ENCODE measurements at places on chromosomes 4 and X. TPM values are rescaled to one million over a fixed set of nuclear protein-coding genes. Genes with fewer than 3 reads are reported as not detected.

Gene CENPVL1
- not detected for total RNA-seq

Gene TMEM47
- total RNA-seq = not detected

Gene GAGE1
- total RNA-seq = not detected

Gene NXF2
- not detected for total RNA-seq

Gene SHROOM3
- not detected for total RNA-seq

GRCh38 chr4:38905652-38906385 lies 38.2 kb downstream of the FAM114A1 start:
- H3K27ac ChIP-seq = no peak overlapping the region
- no peaks in the 10 kb centered on the region for H3K27me3 ChIP-seq
- DNase-seq = no peak
- no peak overlapping the region for H3K4me3 ChIP-seq

DNA sequence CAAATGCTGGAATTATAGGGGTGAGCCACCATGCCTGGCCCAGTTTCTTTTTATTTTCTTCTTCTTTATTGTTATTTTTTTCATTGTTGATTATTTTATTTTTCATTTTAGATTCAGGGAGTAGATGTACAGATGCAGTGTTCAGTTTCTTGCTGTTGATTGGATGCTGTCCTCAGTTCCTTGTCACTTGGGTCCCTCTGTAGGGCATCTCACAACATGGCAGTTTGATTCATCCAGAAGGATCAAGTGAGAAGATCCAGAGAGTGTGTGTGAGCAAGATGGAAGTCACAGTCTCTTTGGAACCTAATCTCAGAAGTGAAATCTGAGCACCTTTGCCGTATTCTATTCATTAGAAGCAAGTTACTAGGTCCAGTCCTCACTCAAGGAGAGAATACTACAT lies 20.9 kb downstream of the HMGB3 start:
- no peak overlapping the region for H3K27ac ChIP-seq
- H3K4me3 ChIP-seq = no peak overlapping the region
- no peaks in the 10 kb centered on the region for H3K4me1 ChIP-seq
- no peaks in the 10 kb centered on the region for H3K36me3 ChIP-seq
- no peak for DNase-seq

DNA sequence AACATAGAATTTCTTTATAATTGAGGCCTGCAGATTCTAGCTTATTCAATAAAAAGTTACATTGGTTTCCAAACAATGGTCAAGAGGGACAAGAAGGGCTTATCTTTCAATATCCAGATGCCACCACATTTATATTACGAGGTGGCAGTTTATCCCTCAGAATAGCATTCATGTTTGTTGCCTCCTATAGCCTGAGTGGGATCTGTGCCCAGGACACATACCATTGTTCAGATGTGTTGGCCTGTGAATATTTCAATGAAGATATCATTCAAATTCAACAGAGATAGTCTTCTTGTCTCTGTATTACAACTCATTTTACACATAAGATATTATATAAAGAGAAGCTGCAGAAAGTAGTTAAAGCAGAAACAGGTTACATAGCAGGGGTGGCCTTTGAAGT lies 20.5 kb downstream of the GLRB start:
- no peak for DNase-seq
- H3K36me3 ChIP-seq = no peaks in the 10 kb centered on the region
- no peaks in the 10 kb centered on the region for H3K27me3 ChIP-seq
- H3K4me1 ChIP-seq = no peaks in the 10 kb centered on the region
- no peak overlapping the region for H3K27ac ChIP-seq

DNA sequence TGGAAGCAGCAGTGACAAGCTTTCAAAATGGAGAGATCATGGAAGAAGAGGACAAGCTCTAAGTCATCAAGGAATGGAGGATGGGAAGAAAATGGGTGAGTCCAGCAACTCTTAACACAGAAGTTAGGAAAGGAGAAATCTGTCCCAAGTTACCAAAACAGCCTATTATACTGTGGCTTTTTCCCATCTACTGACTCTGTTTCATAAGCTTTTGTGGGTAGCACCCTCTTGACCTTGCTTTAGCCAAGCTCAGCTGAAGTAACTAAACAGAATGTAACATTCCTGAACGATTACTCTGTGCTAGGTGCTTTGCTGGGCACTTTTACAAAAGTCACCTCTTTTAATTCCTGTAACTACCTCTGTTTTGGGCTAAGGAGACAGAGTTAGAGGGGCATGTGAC lies 54.9 kb downstream of the MAP7D2 start:
- H3K36me3 ChIP-seq = no peaks in the 10 kb centered on the region
- no peaks in the 10 kb centered on the region for H3K27me3 ChIP-seq
- H3K4me1 ChIP-seq = no peaks in the 10 kb centered on the region

DNA sequence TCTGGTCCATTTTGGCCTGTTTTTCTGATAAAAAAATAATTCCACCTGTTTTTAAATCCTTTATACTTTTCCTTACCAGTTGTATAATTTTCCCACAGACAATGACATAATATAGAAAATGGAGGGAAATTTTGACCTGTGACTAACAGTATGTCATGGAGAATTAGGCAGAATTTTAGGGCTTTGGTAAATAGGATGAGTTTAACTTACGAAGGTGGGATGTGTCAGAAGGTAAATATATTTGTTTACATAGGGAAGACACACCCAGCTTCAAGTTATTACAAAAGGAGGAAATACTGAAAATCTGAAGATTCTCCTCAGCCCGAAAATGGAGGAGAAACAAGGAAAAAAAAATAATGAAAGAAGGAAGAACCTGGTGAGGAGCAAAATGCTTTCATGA lies 64.6 kb upstream of the PPP3CA start:
- H3K4me1 ChIP-seq = peaks cover 7% of the 10 kb centered on the region
- peaks cover 11% of the 10 kb centered on the region for H3K27me3 ChIP-seq
- no peak overlapping the region for H3K4me3 ChIP-seq
- no peak for DNase-seq
- no peak overlapping the region for H3K27ac ChIP-seq

DNA sequence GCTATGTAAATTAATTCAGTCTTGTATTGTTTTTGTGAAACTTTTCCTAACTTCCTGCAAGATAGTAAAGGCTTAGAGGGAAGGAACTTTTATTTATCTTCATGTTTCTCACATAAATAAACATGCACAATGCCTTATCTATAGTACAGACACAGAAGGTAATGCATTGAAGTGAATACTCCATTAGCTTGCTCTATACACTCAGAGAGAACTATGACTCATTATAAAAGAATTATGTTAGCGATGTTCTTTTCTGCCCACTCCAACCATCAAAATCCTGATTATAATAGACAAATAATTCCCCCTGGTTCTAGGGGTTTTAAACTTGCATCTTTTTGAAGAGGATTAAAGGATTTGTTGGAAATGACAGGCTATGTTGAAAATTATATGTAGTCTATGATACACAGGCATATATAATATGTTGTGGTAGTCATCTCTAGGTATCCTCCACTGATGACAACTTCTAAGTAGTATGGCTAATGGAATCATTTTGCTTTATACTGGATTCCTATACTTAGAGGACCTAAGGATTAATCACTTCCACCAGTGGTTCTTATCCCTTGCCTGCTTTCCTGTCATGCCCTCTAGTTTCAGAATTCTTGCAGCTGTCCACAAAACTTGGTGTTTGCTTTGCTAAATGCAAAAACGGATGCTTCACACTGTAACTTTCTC lies 115.7 kb downstream of the NDST4 start:
- DNase-seq = no peak
- H3K4me3 ChIP-seq = no peak overlapping the region
- H3K36me3 ChIP-seq = no peaks in the 10 kb centered on the region
- H3K27me3 ChIP-seq = no peaks in the 10 kb centered on the region

DNA sequence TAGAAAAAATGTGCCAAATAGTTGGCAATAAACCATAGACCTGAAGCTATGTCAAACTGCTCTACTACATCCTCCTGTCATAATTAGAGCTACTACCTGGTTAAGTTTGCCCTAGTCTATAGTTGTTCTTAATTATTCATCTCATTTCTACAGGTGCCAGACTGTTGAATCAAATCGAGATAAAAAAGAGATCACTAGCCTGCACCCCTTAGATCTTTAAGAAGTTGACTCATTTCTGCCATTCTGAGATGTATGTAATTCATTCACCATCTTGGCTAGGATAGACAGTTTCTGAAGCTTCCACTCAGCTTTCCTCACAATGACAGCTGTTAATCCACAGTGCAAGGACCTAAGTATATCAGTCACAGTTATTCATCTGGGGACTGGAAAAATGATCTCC lies 452.1 kb upstream of the BOD1L1 start:
- no peak overlapping the region for H3K4me3 ChIP-seq
- no peaks in the 10 kb centered on the region for H3K27me3 ChIP-seq
- no peak overlapping the region for H3K27ac ChIP-seq
- DNase-seq = no peak
- H3K4me1 ChIP-seq = no peaks in the 10 kb centered on the region

- no peaks in the 10 kb centered on the region for H3K36me3 ChIP-seq
- H3K4me1 ChIP-seq = no peaks in the 10 kb centered on the region
- no peak for DNase-seq
Measured at GRCh38 chr4:176883108-176883550, 90.4 kb upstream of the VEGFC start.

- no peaks in the 10 kb centered on the region for H3K36me3 ChIP-seq
- no peaks in the 10 kb centered on the region for H3K4me1 ChIP-seq
- H3K27me3 ChIP-seq = no peaks in the 10 kb centered on the region
- H3K27ac ChIP-seq = no peak overlapping the region
- DNase-seq = no peak
- H3K4me3 ChIP-seq = no peak overlapping the region
Measured at GRCh38 chr4:184896868-184897715, 71.3 kb upstream of the ACSL1 start.

DNA sequence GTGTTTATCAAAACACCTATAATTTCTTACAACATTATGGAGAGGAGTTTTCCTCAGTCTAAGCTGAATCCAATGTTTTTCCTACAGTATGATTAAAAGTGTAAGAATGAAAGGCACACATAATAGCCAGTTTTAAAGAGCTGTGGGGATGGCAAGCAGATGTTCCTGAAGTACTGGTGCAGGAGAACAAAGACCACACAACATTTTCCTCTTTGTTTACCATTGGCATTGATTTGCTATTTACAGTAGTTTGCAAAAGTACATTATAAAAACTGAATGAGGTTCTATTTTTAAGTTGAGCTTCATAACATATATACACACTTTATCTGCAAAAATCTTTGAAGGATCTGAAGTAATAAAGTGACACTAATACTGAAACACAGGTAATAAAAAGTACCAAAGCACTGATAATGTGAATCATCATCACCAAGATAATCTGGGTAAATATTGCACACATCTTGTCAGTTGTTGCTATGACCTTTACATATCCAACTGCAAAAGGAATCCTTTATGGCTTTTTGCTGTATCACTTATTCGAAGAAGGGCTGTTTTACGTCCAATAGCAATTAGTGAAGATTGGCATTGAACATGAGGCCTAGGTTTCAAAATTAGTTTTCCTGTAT lies 22.5 kb downstream of the TCEAL1 start:
- H3K27ac ChIP-seq = no peak overlapping the region
- H3K27me3 ChIP-seq = no peaks in the 10 kb centered on the region
- H3K4me1 ChIP-seq = no peaks in the 10 kb centered on the region
- H3K4me3 ChIP-seq = no peak overlapping the region

DNA sequence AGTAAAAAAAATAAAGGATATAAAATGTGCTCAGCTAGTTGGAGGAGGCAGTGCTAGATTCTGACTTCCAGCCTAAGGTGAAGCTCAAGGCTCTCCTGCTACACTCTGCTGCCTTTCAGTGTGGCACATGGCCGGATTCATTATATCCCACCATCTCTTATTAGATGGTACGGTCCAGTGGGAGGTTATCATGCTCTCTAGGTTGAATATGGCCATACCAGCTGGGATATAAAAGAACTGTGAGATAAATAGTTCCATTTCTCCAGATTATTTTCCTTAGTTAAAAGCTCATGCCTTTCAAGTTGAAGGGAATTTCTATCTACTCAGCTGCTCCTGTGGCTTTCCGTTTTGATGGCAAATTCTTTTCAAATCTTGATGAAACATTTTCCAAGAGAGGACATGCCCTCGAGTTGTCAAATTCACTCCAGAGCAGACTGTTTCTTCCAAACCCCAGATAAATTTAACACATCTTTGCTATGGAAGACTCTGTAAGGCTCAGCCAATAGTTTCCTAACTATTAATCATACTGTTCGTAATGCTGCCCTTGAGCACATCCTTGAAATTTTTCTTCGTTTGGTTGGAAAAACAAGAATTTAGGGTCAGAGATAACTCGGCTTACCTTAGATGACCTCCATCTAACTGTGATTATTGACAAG lies 2.2 kb upstream of the MGARP start:
- peaks cover 14% of the 10 kb centered on the region for H3K4me1 ChIP-seq
- H3K4me3 ChIP-seq = no peak overlapping the region
- no peak overlapping the region for H3K27ac ChIP-seq
- DNase-seq = no peak
- peaks cover 22% of the 10 kb centered on the region for H3K27me3 ChIP-seq

- no peak overlapping the region for H3K4me3 ChIP-seq
- no peak for DNase-seq
- no peaks in the 10 kb centered on the region for H3K36me3 ChIP-seq
- no peaks in the 10 kb centered on the region for H3K4me1 ChIP-seq
Measured at GRCh38 chrX:97211070-97211469, 327.4 kb downstream of the RPA4 start.

All from naive thymus-derived CD4-positive, alpha-beta T cell (primary cell).